ENCODE measurements at places on chromosomes 4 and X.

- DNase-seq = no peak
Observed at GRCh38 chr4:132396636-132397035, 752.5 kb upstream of the PCDH10 start.

DNA sequence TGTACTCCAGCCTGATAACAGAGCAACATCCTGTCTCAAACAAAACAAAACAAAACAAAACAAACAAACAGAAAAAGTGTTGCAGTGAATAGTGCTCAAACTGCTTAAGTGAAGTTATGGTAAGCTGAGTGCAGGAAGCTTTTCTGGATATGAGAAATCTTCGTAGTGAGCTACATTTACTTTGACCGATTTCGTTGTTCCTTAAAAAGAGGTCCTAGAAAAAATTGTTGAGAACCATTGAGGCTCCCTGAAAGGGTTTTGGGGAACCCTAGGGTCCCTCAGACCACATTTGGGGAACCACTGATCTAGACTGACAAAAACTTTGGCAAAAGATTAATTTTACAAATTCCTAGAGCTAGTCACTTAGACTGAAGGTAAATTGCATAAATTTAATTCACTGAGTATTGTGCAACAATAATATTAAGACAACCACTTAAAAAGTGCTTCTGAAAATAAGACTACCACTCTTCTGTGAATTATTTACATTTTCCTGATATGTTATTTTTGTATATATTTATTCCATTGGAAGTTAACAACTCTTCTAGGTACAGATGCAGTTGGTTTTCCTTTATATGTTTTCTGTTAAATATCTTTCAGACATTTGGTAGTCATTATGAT, 149.6 kb downstream of the FHIP1A start:
- no peak for DNase-seq

- no peak for DNase-seq
Observed at GRCh38 chrX:12814420-12814819, 23.2 kb downstream of the PRPS2 start.

DNA sequence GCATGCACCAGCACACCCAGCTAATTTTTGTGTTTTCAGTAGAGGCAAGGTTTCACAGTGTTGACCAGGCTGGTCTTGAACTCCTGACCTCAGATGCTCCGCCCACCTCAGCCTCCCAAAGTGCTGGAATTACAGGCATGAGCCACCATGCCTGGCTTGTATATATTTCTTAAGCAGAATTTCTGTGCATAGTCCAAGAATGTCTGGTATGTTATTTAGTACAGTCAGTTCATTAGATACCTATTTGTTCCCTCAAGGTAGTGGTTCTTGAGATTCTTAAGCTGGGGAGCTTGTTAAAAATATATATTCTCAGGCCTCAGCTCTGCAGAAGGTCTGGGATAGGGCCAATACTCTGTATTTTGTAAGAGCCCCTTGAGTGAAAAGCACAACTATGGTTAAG, 4.6 kb upstream of the SERTM2 start:
- DNase-seq = no peak

- no peak for DNase-seq
Observed at GRCh38 chrX:123685232-123685631, 47.6 kb downstream of the THOC2 start.

- no peak for DNase-seq
Observed at GRCh38 chrX:107204068-107204605, 2.1 kb downstream of the NUP62CL start.

GRCh38 chr4:138959097-138959815, 56.3 kb upstream of the NOCT start:
- DNase-seq = no peak

GRCh38 chr4:146900295-146900694, 45.4 kb downstream of the TTC29 start:
- DNase-seq = no peak

GRCh38 chrX:46461660-46462191, 83.5 kb downstream of the ZNF674 start:
- no peak for DNase-seq

DNA sequence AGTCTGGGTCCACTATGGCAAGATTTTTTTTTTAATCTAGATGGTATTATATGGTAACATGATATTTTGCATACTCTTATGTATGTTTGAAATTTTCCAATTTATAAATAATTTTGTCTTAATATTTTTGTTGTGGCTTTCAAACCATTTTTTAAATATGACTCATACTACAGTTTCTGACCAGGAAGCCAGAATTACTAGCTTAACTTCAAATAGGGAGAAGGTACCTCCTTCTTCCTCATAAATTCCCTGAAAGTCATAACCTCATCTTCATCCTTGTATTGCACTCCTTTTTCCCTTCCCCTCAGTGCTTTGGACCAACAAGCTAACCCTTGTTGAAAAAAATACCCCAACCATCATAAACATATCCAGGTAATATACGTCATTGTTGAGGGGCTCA, 21.6 kb downstream of the ARAP2 start:
- DNase-seq = no peak

GRCh38 chr4:183350317-183351071, 28.3 kb upstream of the CLDN24 start:
- no peak for DNase-seq

- DNase-seq = no peak
Observed at GRCh38 chrX:48676893-48677270, 6.7 kb upstream of the WAS start.

DNA sequence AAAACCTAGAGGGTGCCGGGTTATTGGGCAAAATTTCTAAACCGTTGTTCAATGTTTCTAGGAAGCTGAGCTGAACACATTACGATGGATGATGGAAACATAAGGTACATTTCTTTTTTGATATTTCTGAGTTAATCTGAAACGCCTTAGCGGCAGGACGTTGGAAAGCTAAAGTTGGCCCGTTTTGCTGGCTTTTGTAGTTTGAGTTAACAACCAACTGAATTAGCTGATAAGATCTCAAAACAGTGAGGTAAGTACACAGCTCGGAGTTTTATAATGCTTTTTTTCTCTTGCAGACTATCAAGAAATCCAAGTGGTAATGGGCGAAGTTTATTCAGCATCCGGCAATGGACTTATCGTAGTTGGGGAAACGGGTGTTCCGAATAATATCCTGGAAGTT, 73.5 kb downstream of the PRSS12 start:
- DNase-seq = no peak

DNA sequence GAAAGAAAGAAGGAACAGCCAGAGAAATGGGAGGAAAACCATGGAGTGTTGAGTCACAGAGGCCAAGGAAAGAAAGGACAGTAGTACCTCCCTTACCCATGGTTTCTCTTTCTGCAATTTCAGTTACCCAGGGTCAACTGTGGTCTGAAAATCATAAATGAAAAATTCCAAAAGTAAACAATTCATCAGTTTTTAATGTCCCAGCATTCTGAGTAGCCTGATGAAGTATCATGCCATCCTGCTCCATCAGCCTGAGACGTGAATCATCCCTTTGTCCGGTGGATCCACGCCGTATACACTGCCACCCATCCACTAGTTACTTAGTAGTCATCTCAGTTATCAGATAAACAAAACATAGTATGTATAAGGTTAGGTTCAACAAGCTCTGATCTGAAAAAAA, 114.2 kb downstream of the COMMD8 start:
- no peak for DNase-seq

GRCh38 chrX:19334945-19335626, 8.6 kb upstream of the PDHA1 start:
- peak; percentile 15 for DNase-seq

GRCh38 chr4:18404642-18405041, 383.1 kb upstream of the LCORL start:
- no peak for DNase-seq

DNA sequence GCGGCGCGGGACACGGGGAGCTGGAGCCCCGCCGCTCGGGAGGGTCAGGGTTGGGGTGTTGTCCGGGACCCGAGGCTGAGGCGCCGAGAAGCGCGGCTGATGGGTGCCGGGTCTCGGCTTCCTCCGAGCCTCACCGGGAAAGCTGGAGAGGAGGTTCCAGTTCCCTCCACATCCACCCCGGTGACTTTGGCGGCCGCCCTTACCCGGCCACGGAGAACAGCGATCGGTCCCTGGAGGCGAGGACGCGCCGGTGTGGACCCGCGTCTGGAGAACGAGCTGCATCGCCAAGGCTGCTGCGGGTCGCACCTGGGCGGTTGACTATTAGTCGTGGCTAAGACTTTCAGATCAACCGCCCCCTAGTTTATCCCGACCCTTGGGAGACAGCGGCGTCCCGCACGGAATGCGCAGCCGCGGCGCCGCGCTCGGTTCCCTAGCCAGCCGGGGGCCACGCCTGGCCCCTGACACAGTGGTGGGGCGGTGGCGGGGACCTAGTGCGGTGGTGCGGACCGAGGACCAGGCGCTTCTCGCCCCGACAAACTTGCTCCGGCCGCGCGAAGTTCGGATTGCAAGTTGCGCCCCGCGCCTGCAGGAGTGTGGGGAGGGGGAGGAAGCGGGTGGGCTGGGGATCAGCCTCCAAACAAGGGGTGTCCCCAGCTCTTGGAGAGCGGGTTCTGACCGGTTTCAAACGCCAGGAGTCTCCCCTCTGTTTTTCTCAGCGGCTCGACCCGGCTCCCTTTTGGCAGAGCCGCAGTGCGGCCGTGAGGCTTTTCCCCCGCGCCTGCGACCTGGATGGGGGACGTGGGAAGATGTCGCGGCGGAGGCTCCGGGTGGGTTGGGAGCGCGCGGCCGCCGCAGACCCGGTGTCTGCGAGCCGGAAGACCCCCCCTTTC, 568 bp downstream of the FHDC1 start:
- peak; percentile 57 for DNase-seq

DNA sequence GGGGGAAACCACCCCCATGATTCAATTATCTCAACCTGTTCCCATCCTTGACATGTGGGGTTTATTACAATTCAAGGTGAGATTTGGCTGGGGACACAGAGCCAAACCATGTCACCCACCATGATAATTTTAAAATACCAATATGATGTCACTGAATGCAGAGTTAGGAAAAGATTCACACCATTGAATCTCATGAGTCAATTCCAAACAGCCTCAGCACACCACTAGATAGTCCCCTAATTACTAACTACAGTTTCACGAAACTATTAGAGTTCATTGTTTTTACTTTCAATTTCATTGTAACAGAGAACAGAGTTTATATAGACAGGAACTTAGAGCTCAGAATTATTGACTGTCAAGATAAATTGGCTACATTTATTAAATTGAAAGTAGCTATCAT, 410.2 kb downstream of the FAM47A start:
- DNase-seq = no peak

GRCh38 chr4:75985116-75985515, 5.6 kb downstream of the SDAD1 start:
- DNase-seq = no peak

DNA sequence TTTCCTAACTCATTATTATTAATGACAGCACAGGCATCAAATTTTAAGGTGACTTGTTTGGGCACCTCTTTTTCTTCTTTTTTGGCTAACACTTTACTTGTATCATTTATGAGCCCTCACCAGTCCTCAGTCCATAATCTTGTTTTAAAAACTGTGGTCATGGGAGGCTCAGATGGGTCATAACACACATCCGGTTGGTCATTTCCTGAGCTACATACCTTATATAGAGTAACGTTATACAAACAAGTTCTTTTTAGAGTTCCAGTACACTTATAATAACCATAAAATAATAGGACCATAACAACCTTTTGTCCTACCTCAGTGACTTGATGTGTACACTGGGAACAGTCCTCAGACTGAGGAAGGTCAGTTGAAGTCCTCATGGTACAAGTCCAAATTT, 21.1 kb upstream of the PLS3 start:
- DNase-seq = no peak

- no peak for DNase-seq
Observed at GRCh38 chr4:24024605-24025004, 134.8 kb upstream of the PPARGC1A start.

GRCh38 chr4:184288451-184289178, 70.9 kb upstream of the ENPP6 start:
- DNase-seq = no peak

Measured in iPS DF 19.7 (cell line).